Right hindlimb (tissue), 1 donor: ENCODE measurements at places on chromosomes 3 and 15.

DNA sequence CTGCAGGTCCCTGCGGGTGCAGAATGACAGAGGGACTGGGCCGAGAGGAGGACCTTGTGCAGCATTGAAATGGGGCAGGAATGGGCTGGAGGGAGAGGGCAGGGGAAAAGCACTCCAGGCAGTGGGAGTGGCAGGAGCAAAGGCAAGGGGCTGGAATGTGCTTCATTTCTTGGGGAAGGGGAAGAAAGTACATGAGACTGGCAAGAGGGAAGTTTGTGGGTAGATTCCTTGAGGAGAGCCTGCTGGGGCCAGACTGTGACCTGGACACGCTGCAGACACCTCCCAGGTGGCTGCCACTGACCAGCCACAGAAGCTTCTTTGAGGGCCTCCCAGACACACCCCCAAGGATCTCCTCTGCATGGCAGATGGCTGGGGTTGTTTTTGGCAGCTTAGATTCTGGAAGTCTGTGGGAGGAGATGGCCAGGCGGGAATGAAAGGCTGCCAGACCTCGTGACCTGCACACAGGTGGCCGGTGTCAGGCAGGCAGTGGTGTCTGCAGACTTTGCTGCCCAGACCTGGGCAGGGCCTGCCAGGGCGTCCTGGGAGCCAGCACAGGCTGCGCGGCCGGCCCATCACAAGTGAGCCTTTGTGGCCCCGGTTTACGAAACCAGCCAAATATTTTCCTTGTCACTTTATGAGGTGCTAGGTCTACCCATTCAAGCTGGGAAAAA, 53.1 kb downstream of the SPSB4 start:
- DNase-seq = peak; percentile 78

DNA sequence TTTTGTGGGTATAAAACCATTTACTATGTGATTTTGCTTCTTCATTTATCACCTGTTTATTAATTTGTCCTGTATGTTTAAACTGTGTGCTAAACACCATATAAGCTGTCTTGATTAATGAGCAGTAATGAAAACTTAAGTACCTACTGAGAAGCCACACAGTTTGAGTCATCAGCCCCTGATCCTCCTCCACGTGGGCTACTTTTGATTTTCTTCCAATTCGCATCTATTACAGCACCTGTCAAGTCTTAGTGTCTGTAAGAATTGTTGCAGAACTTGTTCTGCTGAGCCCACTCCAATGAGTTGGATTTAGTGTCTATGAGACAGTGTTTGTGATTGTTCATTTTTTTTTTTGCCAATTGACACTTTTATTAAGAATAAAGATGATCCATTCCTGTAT, 16.8 kb downstream of the EPHA6 start:
- DNase-seq = no peak

DNA sequence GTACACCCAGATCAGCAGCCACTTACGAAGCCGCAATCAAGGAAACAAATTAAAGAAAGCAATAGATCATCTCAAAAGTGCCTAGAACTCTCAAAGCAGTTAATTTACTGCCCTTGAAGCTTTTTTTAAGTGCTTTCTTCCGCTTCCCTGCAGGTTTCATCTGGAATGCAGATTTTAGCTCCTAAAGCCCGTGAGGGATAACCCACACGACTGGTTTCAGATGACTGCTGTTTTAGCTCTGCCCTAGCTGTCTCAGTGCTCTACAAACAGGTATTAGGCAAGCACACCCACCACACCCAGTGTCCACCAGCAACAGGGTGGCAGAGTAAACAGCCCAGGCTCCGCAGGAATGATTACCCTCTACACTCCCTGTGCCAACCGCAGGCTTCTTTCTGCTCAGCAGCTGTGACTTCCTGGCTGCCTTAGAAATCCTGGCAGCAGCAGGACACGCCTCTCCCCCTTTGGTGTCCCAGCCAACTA, 126.0 kb downstream of the FMN1 start:
- DNase-seq = peak; percentile 65

DNA sequence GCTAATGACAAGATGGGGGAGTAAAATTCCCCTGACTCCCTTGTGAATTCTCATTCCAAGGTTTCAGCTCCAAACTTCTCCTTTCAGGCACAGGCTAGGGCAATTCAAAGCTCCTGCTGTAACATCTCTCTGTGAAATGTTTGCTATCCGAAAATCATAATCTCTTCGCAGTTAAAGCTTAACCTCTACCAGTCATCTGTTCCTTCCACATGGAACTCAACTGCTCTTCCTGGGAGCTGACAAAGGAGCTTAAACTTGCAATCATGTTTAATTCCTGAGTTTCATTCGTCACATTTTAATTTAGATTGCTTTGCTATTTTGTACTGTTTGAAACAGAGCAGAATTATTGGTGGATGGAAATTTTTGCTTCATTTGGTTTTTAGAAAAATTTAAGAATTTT, 328.6 kb downstream of the AGBL1 start:
- no peak for DNase-seq

GRCh38 chr15:32682569-32682968, 35.2 kb upstream of the GREM1 start:
- DNase-seq = no peak

- no peak for DNase-seq
These were observed 14.0 kb downstream of the SMAD3 start for GRCh38 chr15:67079361-67079760.

- no peak for DNase-seq
These were observed 107.0 kb upstream of the PFN2 start for GRCh38 chr3:150077581-150078247.

- no peak for DNase-seq
These were observed 48.3 kb downstream of the PRTG start for GRCh38 chr15:55694652-55695150.

- peak; percentile 48 for DNase-seq
These were observed 235.2 kb downstream of the DTWD1 start for GRCh38 chr15:49855917-49856637.

GRCh38 chr3:148083526-148084182, 614.0 kb upstream of the AGTR1 start:
- no peak for DNase-seq

- DNase-seq = no peak
These were observed 51.7 kb downstream of the WDR49 start for GRCh38 chr3:167602041-167602440.

GRCh38 chr15:73711526-73711925, 27.3 kb downstream of the CD276 start:
- no peak for DNase-seq

DNA sequence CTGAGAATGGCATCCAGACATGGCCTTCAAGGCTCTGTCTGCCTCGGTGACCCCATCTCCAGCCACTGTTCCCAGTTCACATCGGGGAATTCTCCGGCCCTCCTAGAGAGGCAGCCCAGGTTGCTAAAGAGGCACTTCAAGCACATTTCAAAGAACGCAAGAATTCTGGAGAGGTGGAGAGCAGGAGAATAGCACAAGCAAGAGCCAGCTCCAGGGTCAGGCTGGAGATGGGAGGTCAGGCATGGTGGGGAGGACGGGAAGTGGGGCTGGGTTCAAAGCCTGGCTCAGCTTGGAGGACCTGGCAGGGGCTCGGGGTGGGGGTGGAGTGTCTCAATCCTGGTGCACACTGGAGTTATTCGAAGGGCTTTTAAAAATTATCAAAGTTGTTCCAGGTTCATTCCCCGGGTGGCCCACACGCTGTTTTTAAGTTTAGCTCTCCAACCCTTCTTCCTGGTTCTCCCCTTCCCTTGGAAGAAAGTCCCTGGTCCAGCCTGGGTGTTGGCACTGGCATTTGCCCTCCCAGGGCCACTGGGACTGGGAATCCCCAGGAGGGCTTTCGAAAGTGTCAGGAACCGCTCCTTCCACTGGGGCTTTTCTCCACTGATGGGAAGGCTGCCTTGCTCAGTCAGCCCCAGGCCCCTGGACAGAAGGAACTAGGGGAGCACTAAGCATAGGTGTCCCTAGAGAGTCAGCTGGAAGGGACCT, 35.8 kb downstream of the ZNF710 start:
- peak; percentile 12 for DNase-seq

GRCh38 chr3:171044384-171044783, 17.9 kb upstream of the SLC2A2 start:
- no peak for DNase-seq

DNA sequence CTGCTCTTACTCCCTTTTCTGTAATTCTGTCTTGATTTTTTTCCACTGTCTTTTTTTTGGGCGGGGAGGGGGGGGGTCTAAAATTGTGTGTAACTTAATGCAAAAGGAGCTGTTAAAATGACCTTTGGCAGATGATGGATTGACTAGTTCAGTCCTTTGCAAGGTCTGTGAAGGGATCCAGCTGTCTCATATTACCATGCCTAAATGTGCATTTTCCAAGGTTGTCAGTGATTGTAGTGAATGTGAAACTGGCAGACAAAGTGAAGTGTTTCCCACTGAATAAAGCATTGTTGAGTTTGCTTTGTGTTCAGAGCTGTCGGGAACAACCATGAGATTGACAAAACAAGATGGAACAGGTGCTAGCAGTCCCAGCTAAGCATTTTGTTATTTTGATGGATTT, 110.1 kb upstream of the SKOR1 start:
- DNase-seq = peak; percentile 34

DNA sequence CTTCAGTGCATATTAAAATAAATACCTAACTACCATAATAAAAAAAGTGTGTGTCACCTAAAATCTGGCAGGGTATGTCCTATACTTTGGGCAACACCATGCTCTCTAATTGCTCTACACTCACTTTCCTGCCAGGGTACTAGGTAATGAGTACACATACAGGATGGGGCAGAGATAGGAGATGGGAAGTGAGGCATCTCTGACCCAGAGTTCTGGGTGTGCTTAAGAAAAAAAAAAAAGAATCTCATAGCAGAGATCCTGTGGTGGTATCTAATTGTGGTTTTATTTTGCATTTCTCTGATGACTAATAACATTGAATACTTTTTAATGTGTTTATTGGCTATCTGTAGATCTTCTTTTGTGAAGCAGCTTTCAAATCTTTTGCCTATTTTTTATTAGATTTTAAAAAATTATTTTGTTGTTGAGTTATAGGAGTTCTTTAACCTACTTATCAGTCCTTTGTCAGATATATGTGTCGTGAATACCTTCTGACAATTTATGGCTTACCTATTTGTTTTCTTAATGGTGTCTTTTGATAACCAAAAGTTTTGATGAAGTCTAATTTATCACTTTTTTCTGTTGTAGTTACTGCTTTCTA, 48.0 kb downstream of the EEFSEC start:
- no peak for DNase-seq

GRCh38 chr15:58307313-58307961, 124.4 kb upstream of the LIPC start:
- DNase-seq = peak; percentile 21

GRCh38 chr3:152293347-152294006, 24.7 kb downstream of the MBNL1 start:
- no peak for DNase-seq

GRCh38 chr15:82681371-82681770, 28.3 kb downstream of the AP3B2 start:
- no peak for DNase-seq

GRCh38 chr3:190096345-190096744, 24.4 kb downstream of the P3H2 start:
- no peak for DNase-seq

GRCh38 chr15:43509660-43510199, 7.7 kb upstream of the MAP1A start:
- no peak for DNase-seq

- DNase-seq = no peak
These were observed 137.4 kb upstream of the SLC7A14 start for GRCh38 chr3:170723241-170723640.

- DNase-seq = peak; percentile 70
These were observed 898 bp downstream of the SMAD3 start for GRCh38 chr15:67066041-67066958.

DNA sequence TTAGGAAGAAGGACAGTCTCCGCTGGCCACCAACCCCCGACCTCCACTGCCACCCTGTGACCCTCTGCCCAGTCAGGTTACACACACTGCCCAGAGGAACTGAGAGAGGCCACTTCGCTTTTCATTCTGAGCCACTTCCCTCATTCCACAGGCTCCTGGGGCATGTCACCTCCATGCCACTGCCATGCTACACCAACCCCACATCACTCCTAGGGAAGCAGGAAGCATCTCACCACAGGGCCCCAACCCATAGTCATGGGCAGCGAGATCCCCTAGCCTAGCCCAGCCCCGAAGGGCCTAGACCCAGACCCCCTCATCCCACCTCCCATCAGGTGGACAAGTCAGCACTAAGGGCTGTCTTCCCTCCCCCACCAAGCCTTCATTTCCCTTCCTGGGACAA, 1.4 kb downstream of the PLCB2 start:
- peak; percentile 11 for DNase-seq

DNA sequence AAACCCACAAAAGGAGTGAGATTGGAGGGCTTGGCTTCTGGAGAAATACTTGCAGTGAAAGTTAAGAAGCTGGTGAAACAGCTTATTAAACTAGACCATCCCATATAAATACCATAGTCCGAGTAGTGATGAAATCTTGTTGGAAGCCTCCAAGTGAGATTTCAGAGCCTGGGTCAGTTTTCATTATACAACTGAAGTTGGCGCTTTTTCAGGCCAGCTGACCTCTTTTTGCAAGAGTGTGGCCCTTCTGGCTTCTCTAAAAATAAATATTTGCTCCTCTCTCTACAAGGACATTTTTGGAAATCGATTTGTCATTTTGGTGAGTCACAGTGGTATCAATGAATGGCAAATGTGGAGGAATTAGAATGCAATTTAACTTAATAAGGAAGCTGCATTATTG, 51.2 kb upstream of the THRB start:
- DNase-seq = no peak

GRCh38 chr3:28601291-28601690, 252.7 kb upstream of the AZI2 start:
- DNase-seq = no peak

DNA sequence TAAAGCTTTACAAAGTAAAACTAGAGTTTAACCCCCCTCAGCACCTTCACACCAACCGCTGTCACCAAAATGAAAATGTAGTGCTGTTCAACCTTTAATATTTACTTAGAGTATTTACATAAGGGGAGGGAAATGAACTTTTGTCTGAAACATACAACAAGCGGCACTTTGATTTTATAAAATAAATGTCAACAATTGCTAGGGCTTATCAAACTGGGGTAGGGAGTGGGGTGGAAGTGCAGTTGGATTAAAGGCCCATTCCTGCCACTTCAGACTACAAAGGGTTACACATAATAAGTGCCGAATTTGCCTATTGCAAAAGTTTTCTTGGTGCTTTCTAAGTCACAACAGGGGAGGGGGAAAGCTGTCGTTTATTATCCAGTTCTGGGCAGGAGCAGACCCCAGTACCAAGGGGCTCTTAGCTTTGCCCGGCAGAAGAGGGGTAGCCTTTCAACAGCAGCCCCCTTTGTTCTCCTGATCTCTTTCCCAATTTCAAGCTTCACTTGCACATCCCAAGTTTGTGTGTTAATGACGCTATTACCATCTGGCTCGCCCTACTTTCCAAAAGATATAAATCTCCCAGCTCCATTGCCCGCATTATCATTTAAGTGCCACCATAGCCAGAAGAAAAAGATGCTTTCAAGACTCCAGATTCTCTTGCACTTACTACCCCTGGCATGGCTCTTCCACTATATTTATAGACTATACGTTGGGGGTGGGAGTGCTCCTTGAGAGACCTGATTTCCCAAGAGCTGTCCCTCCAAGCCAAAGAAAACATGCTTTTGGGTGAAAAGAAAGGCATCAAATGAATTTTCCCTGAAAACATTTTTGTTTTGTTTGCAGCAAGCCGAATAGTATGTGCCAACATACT, 17.0 kb downstream of the SOX2 start:
- DNase-seq = no peak

GRCh38 chr3:133040696-133041523, 2.7 kb downstream of the TMEM108 start:
- peak; percentile 84 for DNase-seq
